ENCODE measurements at places on chromosomes 2 and 18.

DNA sequence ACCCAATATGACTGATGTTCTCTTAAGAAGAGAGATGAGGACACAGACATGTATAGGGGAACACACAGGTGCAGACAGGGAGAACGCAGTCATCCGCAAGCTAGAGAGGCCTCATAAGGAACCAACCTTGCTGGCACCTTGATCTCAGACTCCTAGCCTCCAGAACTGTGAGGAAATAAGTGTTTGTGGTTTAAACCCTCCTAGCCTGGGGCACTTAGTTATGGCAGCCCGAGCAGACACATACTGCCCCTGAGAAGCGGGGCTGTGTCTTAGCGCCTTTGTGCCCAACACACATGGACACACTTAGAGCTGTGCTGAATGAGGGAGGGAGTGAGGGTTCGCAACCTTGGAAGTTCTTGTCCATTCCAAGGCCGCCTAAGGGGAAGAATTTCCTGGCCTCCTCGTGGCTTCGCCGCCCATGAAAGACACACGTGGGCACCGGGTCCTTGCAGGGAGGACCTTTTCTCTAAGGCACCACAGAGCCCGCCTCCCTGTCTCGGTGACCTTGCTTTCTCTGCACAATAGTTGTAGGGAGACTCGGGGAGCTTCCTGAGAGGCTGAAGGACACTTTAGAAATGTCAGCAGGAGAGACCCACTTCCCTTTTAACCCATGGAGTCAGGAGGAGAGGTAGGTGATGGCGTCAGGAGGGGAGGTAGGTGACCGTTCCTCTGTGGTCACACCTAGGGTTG is 224.5 kb upstream of the HDAC4 start:
- DNase-seq: no peak

DNA sequence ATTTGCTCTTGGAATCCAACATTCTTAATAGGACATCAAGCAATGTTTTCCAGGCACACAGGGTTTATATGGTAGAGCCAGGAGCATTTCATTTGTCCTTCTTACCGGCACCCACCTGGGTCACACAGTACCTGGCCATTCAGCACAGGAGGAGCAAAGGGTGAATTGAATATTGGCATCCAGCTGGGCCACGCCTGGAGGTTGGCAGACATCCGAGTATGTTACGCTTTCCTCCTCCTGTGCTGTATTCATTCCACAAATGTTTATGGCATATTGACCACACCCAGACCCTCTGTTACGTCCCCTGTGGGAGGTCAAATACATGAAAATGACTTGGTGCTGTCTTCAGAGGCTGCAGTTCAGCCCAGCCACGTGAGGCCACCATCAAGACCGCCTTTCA is 206.2 kb downstream of the RTP5 start:
- DNase-seq: no peak

GRCh38 chr2:37669446-37669845 is 2.0 kb downstream of the CDC42EP3 start:
- DNase-seq: no peak

DNA sequence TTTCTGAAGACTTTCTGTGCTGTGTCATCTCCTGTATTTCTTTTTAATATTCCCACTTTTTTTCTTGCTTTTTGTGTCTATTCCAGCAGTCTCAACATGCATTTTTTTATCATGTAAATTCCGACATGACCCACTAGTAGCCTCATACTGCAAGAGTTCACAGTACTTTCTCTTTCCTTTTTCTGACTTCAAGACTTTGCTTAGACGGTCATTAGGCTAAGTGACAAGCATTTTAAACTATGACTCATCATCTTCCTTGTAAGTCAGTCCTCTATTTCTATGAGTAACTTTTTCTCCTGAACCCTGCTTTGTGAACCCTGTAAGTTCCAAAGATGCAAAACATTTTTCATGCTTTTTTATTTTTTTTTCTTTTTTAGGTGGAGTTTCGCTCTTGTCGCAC is 381.2 kb downstream of the TXNL1 start:
- peak; percentile 51 for DNase-seq

DNA sequence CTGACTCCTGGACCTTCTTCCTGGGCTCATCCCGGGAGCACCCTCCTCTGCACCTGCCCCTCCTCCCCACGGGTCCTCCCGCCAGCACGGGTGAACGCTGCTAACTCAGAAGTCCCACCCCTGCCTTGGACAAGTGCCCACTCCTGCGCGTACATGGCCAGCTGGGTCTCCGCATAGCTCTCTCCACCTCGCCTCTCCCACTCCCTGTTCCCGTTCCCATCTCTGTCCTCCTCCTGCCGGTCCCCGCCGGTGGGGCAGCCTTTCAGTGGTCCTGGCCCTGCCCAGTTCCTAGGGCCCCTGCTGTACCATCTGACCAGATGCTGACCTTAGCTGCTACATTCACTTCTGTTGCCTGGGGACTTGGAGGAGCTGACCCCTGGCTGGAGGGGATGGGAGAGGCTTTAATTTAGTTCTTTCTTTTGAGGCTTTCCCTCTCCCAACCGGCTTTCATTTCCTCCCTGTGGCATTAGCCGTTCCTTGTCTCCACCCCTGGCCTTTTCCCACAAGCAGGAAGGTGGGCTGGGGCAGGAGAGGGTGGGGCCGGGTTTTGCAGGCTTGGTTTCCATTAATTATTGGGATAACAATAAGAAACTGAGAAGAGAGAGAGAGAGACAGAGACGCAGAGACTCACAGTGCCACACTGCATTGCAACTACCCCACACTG is 136.1 kb downstream of the SH3BP4 start:
- DNase-seq: no peak
